Activated CD4-positive, alpha-beta memory T cell treated with anti-CD3 and anti-CD28 coated beads, Interleukin-2, amount 10 ng/mL, durations not matched to agents 7 days and 5 days (primary cell): ENCODE measurements at places on chromosomes 7 and 10. TPM values are rescaled to one million over a fixed set of nuclear protein-coding genes. Genes with fewer than 3 reads are reported as not detected.

DNA sequence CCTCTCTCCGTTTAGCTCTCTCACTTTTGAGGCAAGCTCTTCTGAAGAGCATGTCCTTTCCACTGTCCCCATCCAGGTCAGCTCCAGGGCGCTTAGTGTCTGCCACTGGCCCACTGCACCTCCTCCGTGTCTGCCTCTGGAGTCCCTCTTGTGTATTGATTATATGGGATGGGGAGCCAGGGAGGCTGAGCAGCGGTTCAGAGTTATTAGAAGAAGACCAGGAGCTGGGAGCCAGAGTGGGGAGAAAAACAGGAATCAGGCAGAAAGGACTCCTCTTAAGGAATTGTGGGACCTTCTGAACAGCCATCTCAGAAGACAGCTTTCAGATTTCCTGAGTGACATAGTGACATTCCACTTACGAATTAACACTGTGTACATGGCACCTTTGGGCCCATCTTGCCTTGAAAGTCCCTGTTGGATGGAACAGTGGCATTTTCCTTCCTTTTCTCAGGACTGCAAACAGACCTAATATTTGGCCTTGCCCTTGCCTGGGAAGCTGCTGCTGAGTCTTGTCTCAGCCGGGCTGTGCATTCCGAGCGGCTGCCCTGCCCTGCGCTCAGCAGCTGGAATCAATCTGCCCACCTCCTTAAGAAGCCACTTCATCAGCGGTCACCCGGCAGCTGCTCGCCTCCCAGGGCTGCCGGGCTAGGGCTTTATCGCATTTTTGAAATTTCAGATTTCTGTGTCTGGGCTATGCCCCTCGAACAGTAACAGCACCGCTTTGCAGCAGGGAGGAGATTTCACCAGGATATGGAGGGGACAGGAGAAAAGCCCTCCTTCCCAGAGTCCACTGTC, 81.1 kb upstream of the PRKG1 start:
- DNase-seq, result no peak

DNA sequence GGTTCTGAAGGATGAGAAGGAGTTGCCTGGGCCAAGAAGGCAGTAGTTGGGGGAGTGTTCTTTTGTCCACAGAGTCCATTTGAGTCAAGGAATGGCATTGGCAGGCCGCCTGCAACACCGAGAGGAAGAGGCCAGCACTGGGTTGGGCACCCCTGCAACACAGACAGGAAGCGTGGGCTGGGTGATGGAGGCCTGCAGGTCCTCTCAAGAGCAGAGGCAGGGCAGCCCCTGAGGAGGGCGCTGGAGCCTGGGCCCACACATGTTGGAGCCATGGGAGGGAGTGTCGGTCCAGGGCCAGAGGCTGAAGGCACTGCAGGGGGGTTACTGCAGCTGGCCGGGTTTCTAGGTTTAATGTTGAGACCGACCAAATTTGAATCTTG, 137.3 kb downstream of the PTPN20 start:
- DNase-seq, result no peak

DNA sequence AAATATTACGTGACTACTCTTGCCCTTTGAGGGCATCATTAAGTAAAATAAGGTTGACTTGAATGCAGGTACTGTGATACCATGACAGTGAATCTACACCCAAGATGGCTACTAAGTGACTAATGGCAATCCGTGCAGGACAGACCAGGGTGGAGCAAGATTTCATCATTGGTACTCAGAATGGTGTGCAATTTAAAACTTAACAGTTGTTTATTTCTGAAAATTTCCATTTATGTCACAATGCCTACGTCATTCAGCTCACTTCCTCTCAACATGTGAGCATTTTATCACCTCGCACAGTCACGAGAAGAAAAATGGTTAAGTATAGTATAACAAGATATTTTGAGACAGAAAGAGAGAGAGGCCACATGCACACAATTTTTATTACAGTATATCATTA, 50.3 kb upstream of the MET start:
- DNase-seq, result no peak

DNA sequence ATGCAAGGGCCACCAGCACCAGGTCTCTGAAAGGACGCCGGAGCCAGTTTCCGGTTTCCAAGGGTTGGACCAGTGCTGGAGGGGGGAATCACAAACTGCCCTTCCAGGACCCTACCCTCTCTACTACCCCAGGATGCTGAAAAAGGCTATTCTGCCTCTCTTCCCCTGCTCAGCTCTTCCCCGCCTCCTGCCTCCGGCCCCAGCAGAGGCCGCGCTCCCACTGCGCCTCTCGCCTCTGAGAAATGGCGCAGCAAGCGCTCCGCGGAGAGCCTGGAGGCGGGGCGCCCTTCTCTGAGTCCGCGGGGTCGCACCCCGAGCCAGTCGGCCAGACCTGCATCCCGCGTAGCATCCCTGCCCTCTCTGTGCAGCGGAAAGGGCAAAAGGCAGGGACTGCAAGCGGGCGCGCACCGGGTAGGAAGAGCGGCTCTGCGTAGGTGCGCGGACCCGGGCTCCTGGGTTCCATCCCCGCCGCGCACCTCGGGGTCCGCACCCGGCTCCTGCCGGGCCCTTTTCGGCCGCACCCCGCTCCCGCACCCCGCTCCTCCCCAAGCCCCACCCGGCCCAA, 476 bp upstream of the RET start:
- no peak for DNase-seq

DNA sequence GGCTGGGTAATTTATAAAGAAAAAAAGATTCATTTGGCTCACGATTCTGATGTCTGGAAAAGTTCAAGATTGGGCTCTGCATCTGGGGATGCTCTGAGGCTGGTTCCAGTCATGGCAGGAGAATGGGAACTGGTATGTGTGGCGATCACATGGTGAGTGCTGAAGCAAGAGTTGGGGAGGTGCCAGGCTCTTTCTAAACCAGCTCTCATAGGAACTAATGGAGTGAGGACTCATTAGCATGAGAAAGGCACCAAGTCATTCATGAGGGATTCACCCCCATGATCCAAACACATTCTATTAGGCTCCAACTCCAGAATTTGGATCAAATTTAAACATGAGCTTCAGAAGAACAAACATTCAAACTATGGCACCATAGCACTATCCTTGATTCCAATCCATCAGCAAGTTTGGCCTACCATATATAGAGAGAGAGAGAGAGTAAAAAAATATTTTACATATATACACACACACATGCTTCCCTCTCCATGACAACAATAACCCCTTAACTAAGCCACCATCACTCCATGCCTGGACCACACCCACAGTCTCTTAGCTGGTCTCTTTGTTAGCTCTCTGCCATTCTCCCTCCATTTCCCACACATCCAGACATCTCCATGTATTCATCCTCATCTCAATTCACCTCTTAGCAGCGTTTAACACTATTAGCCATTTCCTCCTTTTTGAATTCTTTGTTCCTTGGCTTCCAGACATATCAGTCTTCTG, 57.9 kb downstream of the NPY start:
- no peak for DNase-seq

GRCh38 chr7:105454921-105455320, 66.2 kb upstream of the SRPK2 start:
- no peak for DNase-seq

GRCh38 chr7:134290286-134290685, 26.4 kb downstream of the SLC35B4 start:
- no peak for DNase-seq

DNA sequence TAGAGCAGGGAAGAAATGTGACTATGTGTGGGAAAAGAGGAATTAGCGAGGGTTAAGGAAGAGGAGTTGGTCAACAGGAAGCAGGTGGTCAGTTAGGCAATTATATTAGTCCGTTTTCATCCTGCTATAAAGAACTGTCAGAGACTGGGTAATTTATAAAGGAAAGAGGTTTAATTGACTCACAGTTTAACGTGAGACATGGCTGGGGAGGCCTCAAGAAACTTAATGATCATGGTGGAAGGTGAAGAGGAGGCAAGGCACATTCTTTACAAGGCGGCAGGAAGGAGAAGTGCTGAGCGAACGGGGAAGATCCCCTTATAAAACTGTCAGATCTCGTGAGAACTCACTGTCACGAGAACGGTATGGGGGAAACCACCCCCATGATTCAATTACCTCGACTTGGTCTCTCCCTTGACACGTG, 35.0 kb downstream of the RAMP3 start:
- DNase-seq, result no peak

- no peak for DNase-seq
Observed at GRCh38 chr10:96244354-96244753, 27.0 kb downstream of the BLNK start.

GRCh38 chr7:47069385-47070076, 512.4 kb downstream of the TNS3 start:
- DNase-seq, result no peak

GRCh38 chr7:41472427-41473125, 230.3 kb downstream of the INHBA start:
- no peak for DNase-seq

DNA sequence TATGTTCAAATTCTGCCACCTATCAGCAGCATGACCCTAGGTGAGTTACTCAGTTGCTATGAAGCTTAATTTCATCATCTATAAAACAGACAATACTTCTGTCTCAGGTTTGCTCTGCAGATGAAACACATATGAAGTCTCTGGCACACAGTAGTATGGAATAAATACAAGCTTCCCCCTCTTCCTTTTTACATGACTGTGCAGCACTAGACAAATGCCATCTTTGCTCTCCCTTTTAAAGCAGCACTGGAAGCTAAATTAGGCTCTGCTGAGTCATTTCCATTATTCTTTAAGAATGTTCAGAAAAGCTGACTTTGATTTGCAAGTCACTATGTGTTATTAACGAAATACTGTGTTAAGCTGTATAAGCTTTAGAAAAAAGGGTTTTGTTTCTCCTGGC, 40.7 kb upstream of the ANAPC16 start:
- no peak for DNase-seq

DNA sequence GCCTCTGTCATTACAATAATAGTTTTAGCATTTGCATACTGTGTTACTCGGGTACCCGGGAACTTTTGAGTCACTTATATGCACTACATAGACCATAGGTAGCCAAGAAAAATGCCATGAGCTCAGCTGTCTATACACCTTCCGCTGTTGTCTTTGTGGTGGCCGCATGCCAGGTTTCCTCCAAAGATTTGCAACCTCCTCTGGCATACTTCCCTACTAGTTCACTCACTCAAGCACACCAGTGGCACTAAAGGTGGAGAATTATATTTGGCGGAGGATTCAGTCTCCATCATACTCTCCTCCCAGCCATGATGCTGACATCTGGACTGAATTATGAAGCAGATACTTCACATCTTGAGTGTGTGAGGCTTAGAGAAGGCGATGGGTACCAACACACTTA, 35.6 kb upstream of the GRB10 start:
- no peak for DNase-seq

GRCh38 chr10:60626037-60626436, 152.2 kb upstream of the CDK1 start:
- DNase-seq, result no peak

DNA sequence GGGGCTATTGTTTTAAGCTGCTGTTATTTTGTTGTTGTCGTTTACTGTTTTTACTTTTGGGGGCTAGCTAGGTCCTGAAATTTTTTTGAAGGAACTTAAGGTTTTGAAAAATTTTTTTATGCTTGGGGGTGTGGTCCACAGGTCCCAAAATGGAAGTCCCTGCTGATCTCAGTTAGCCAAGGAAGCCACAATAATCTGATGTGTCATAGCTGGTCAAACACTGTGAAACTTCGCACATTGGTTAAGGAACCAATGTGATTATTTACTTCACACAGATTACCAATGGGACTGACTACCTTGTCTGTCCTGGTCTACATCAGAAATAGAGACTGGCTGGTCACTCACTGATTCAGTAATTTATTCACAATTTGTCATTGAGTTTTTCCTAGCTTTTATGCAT, 29.5 kb upstream of the HYCC1 start:
- DNase-seq, result no peak

GRCh38 chr10:86962981-86963310, 4.5 kb downstream of the SNCG start:
- no peak for DNase-seq

DNA sequence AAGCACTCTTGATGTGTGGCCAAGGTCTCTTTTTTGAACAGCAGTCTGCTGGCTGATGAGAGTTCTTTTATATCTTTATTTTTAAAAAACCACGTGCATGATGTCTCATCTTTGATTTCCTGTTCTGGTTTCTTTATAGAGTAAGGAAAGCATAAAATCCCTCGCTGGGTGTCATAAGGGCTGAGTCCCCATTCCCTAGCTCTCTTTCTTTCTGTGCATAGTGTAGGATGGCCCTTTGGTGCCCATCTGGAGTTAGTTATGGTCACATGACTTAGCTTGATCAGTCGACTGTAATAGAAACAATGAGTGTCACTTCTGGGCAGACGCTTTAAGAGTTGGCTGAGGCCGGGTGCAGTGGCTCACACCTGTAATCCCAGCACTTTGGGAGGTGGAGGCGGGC, 38.5 kb downstream of the GHRHR start:
- DNase-seq, result no peak

GRCh38 chr7:51135576-51135975, 181.0 kb downstream of the COBL start:
- no peak for DNase-seq

DNA sequence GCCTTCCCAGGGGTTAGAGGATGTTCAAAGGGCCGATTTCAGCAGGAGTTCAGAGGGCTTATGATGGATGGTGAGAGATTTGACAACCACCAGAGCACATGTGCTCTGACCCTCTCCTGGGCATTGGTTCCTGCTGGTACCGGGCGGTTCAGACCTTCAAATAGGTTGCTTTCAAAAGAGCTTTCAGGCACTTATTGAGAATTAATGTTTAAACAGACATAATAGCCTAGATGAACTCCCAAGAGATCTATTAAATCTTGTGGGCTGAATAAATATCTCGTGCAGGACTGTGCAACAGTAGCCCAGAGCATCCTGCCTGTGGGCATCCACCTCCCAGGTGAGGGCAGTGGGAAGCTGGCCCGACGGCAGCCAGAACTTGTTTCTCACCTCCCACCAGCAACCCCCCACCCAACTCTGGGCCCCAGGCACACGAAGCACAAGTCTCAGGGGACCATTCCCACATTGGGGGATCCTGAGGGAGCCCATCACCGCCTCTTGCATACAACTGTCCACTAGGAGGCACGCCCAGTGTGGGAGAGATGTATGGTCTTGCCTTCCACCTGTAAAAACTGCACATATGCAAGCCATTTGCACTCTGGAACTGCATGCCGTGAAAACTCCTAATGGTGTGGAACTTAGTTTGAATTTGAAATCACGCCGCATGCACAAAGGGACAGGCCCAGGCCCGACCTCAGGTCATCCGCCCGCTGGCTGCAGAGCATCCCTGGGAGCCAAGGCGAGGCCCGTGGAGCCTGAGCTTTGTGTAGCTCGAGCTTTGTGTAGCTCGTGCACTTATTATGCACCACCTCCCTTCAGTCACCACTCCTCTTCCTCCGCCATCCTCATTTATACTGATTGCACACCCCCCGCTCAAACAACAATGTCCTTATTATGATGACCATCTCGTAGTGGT, 147.8 kb downstream of the ADCY1 start:
- DNase-seq, result no peak

Gene ACSM6
- total RNA-seq, result not detected

Gene KCNMA1
- total RNA-seq, result 0.38 TPM

Gene ACTR3C
- total RNA-seq, result 4.9 TPM

Gene ACBD7
- total RNA-seq, result 2.6 TPM

Gene C10orf62
- not detected for total RNA-seq

Gene KLF6
- total RNA-seq, result 220 TPM

Gene MCM10
- total RNA-seq, result 40.7 TPM
